ENCODE measurements at places on chromosomes 11 and 22.

DNA sequence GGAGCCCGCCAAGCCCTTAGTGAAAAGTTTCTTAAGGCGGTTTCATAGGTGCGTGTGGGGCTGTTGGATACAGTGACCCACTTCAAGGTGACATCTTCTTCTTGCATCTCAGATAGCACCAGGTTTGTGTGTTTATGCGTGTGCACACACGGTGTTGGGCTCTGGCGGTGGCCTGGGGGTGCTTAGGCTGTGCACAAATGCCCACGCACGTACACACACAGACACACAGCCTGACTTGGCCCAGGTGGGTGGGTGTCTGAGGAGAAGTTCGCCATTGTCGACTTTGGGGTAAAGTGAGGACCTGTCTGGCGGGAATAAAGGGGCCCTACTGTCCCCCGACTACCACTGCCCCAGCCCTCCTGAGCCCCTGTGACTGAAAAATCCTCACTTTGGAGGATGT, 103.8 kb downstream of the KCNQ1 start:
- DNase-seq = no peak

DNA sequence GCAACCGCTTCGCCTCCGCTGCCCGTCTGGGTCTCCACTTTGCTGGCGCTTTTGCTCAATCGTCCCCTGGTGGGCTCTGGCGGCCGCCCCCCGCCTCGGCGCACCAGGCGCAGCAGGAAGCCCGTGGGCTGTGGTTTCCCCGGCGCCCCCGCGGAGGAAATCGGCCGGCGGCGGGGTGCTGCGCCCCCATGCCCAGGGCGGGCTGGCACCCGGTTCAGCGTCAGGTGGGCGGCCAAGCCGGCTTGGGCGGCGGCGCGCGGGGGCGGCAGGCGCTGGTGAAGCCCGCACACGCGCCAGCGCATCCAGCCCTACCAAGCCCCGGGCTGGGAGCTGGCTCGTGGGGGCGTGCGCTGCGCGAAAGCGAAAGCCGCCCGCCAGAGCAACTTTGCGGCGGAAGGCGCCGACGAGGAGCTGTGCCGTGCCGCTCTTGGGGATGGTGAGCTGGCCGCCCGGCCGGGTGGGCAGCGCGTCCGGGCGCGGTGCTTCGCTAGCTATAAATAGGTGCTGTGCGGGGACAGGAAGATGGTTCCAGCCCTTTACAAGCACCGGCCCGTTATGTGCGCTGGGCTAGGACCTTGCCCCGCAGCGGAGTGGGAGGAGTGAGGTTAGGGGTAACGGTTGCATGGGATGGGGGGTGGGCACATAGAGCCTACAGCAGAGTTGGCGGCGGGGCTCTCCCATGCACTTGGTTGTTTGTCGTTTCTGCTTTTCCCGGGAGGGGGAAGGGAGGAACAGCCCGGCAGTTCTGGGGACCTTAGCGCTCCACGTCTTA, 25.0 kb upstream of the SUSD2 start:
- DNase-seq = peak; percentile 77

- DNase-seq = no peak
Measured at GRCh38 chr11:210803-211180, 3.3 kb downstream of the RIC8A start.

GRCh38 chr11:34050581-34051348, 766 bp upstream of the CAPRIN1 start:
- DNase-seq = no peak

All from stimulated activated CD8-positive, alpha-beta memory T cell treated with anti-CD3 and anti-CD28 coated beads, Interleukin-4, amount 100 ng/mL, for 4 hours (primary cell).